AG20443 (cell line): ENCODE measurements at places on chromosomes 7 and 10.

- DNase-seq: peak; percentile 70
Observed at GRCh38 chr10:71547876-71548846, 151.4 kb downstream of the CDH23 start.

DNA sequence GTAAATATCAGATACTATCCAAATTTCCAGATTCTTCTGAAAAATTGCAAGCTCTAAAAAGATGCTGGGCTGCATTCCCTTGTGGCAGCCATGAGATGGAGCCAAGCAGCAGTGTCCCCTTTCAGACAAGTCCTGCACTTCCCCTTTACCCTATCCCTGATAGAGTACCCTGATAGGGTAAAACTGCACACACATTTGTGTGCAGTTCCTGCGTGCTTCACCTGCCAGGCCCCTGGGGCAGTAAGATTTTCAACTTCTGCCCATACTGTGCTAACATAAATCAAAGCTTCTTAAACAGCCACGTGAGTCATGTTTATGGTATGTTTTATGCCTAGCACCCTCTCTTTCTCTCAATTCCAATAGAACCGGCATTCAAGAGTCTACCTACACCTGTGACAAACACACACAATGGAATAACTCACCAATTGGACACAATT is 52.2 kb downstream of the IFIT5 start:
- DNase-seq: peak; percentile 41

GRCh38 chr7:81534446-81534845 is 235.4 kb downstream of the HGF start:
- DNase-seq: no peak

- no peak for DNase-seq
Observed at GRCh38 chr10:69223028-69223342, 2.9 kb downstream of the HKDC1 start.

DNA sequence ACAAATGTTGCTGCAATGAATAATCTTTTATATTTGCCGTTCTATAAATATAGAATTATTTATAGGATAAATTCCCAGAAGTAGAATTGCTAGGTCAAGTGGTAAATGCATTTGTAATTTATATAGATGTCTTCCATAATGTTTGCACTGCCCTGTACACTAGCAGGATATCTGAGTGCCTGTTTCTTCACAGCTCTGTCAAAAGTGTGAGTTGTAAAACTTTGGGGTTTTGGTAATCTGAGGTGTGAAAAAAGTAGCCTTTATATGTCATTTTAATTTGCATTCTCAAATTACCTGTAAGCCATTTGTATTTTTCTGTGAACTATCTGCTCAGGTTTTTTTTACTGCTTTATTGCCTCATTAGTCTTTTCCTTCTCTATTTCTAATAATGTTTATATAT is 271.2 kb downstream of the NEBL start:
- DNase-seq: no peak

GRCh38 chr10:109937460-109938065 is 14.3 kb upstream of the XPNPEP1 start:
- DNase-seq: no peak

- DNase-seq: no peak
Observed at GRCh38 chr10:102775201-102775934, 31.6 kb downstream of the WBP1L start.

- no peak for DNase-seq
Observed at GRCh38 chr10:93994438-93994801, 689 bp downstream of the PLCE1 start.

GRCh38 chr10:17473228-17473950 is 19.0 kb upstream of the ST8SIA6 start:
- no peak for DNase-seq

DNA sequence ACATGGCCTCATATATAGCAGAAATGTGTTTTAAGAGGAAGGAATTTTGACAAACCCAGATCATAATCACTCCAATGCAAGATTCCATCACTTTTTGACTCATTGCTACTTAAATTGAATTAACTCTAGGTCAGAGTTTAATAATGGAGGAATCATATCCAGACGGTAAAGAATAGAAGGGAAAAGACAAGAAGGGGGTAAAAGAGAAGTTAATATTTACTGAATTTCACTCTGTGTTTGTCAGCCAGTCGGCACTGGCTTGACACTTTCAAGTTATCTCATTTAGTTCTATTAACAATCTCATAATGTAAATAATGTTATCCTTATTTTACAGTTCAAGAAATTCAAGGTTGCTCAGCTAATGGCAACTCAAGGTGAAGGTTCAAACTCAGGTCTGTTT is 147.5 kb downstream of the SEMA3A start:
- DNase-seq: no peak

DNA sequence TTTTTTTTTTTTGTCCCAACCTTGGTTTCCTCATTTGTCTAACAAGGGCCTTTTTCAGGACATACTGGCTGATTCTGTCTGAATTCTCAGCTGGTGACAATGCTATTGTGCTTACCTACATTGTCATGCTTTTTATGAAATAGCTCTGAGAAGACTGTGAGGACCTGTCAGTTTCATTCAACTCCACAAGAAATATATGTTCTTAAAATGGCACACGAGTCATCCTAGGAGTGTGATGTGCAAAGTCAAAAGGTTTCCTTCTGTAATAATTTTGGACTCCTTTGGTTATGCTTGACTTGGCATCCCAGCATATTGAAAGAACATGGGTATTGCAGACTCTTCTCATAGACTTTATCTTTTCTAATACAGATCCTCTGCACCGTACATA is 316.0 kb downstream of the GFRA1 start:
- no peak for DNase-seq

GRCh38 chr7:42138691-42139090 is 98.3 kb downstream of the GLI3 start:
- no peak for DNase-seq

- DNase-seq: no peak
Observed at GRCh38 chr10:1217237-1217587, 161.0 kb downstream of the WDR37 start.

GRCh38 chr10:34811968-34812514 is 3.1 kb downstream of the PARD3 start:
- DNase-seq: no peak

DNA sequence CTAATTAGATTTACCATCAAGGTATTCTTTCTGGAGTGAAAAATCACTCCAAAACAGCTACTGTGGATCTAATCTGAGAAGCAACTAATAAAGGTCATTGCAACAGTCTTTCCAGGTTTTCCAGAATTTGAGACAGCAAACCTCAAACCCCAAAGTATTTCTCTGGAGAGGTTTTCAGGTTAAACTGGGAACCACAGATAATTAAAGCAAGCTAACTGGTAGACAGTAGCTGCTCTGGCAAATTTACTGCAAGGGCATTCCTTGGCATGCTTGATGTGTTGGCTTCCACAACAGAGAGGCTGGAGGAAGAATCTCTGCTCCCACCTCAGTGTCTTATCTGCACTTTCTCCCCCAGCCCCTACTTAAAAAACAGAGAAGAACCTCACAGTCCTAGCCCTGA is 140.0 kb upstream of the NRBF2 start:
- DNase-seq: no peak

- DNase-seq: no peak
Observed at GRCh38 chr10:11687357-11687771, 54.8 kb upstream of the ECHDC3 start.
